Activated T-helper 1 cell treated with Interleukin-2 at 50 U/mL for 16 hours (primary cell): ENCODE measurements at places on chromosomes 11 and 22.

DNA sequence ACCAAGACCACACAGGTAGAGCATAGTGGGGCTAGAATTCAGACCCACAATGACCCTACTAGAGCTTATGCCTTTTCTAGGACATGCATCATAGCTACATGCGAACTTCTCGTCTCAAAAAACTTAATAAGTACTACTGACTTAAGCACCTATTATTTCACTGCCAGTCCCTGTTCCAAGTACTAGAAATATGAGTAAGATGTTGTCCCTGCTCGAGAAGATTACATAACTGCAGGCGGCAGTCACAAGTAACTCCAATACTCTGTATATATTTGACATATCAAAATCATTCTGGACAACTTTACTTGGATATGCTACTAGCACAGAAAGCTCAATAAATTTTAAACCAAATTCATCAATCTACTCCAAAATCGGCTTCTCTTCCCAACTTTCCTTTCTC lies 235.0 kb downstream of the TTC28 start:
- DNase-seq, result no peak

GRCh38 chr22:33160525-33160924 lies 102.3 kb upstream of the SYN3 start:
- DNase-seq, result no peak

- DNase-seq, result no peak
Measured at GRCh38 chr22:25014896-25015755, 62.6 kb downstream of the KIAA1671 start.

DNA sequence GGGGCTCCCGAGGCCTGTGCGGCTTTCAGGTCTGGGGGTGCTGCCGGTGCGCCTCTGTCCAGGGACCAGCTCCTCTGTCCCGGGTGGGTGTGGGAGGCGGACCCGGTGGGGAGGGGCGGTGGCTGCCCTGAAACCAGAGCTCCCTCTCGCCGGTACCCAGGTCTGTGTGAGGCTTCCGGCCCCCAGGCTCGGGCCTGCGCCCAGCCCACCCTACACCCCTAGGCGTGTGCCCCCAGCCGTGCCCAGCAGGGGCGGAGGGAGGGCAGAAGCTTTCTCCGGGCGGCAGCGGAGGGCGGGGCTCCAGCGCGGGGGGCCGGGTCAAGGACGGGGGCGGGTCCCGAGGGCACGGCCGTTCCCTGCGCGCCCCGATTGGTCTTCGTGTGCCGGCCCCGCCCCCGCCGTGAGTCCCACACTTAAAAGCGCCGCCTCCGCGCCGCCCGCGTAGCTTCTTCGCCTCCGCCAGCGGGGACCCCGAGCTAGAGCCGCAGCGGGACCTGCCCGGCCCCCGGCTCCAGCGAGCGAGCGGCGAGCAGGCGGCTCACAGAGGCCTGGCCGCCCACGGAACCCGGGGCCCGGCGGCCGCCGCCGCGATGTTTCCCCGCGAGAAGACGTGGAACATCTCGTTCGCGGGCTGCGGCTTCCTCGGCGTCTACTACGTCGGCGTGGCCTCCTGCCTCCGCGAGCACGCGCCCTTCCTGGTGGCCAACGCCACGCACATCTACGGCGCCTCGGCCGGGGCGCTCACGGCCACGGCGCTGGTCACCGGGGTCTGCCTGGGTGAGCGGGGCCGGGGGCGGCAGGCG lies 616 bp downstream of the PNPLA2 start:
- peak; percentile 84 for DNase-seq

GRCh38 chr11:131616481-131617140 lies 246.2 kb downstream of the NTM start:
- no peak for DNase-seq

GRCh38 chr11:70432065-70432464 lies 33.7 kb downstream of the CTTN start:
- no peak for DNase-seq

DNA sequence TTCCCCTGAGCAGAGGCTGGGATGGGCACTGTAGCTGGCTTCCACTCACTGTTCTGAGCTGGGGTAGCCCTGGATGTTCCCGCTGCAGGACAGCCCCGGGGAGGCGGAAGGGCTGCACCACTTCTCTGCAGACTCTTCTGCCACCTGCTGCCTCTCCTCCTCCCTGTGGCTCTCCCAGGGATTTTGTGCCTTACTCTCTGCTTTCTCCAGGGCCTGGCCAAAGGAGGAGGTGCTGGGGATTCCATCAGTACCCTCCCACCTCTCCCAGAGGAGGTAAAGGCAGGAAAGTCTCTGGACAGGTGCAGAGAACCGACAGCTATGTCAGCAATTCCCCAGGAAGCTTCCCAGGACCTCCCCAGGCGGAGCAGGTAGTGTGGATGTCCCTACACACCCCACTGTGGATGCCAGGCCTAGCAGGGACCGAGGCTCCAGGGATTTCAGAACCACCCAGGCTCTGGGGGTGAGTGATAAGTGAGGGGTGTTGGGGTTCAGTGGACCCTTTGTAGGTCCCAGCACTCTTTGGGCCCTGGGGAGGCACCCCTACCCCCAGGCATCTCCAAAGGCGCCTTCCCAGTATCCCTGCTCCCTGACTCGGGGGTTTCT lies 11.3 kb downstream of the DUSP8 start:
- no peak for DNase-seq

DNA sequence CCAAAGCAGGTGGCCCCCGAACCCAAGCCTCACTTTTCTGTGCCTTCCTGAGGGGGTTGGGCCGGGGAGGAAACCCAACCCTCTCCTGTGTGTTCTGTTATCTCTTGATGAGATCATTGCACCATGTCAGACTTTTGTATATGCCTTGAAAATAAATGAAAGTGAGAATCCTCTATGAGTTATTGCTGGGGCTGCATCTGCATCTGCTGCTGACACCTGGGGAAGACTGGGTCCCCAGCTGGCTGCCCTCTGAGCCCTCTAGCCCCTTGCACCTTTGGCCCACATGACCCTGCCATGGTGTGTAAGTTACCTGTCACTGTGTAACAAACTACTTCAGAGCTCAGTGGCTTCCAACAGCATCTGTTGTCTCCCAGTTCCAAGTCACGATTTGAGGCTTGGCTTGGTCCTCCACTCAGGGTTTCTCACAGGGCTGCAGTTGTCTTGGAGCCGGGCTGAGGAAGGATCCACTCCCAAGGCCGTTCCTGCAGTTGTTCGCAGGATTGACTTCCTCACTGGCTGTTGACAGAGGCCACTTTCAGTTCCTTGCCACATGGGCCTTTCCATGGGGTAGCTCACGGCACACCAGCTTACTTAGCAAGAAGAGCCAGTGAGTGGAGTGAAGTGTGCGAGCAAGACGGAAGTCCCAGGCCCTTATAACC lies 13.5 kb upstream of the UVRAG start:
- no peak for DNase-seq

DNA sequence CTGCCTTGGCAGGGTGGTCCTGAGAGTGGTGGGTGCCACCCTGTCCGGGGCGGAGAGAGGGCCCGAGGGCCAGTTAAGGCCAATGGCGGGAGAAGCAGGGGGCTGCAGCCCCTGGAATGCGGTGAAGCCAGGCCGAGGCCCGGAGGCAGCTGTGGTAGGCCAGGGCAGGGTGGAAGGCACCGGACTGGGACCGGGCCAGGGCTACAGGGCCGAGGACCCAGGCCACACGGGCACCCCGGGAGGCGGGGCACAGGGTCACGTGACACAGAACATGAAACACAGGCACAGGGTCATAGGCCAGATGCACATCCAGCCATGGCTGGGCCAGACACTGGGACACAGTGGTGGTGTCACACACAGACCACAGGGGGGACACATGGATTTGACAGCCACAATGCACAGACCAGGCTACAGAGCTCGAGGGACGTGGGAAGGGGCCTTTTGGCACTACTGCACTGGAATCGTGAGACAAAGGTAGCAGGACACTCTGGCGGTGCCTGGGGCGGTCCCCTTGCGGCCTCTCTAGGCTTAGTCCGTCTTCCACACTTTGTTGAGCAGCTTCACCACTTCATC lies 2.8 kb downstream of the SLC25A1 start:
- DNase-seq, result no peak

GRCh38 chr11:1000357-1001278 lies 35.9 kb downstream of the MUC6 start:
- DNase-seq, result no peak

- no peak for DNase-seq
Measured at GRCh38 chr11:66106786-66107599, 36.9 kb downstream of the PACS1 start.

GRCh38 chr11:63933459-63933858 lies 5.3 kb upstream of the NAA40 start:
- no peak for DNase-seq

DNA sequence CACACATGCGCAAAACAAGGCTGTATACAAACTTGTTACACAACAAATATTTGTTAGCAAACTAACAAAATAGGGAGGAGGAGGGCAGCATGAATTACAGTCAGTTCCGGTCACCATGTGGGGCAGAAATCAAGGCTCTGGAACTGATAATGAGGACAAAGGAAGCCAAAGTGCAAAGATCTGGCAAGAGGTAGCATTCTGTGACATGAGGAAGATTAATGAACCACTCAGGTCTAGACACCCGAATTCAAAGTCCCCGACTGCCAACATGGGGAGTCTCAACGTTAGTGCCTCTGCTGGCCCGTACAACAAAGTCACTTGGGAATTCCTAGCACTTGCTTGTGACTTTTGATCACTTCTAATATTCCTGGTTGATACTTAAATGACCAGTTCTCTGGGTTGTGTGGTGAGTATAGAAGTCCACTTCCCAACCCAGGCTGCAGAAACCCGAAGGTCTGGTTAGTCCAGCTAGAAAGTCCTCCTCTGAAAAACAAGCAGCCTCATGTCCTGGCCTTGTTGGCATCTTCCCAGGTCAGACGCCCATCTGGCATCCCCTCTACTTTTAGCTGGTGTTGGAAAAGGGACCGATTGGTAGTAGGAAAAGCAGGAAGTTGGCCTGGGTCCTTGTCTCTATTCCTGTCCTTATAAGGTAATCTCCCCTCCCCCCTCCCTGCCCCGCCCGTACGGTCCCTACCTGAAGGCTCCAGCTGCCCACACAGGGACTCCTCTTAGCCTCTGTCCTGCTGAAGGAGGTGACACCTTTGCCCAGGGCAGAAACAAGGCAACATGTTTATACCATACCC lies 1.6 kb downstream of the SUN2 start:
- no peak for DNase-seq

GRCh38 chr11:13366266-13367026 lies 88.9 kb downstream of the BMAL1 start:
- no peak for DNase-seq

- no peak for DNase-seq
Measured at GRCh38 chr11:68153742-68154141, 32.6 kb upstream of the CHKA start.

- DNase-seq, result no peak
Measured at GRCh38 chr22:27270818-27271510, 530.6 kb downstream of the MN1 start.

GRCh38 chr11:28939381-28939780 lies 831.2 kb downstream of the METTL15 start:
- DNase-seq, result no peak

DNA sequence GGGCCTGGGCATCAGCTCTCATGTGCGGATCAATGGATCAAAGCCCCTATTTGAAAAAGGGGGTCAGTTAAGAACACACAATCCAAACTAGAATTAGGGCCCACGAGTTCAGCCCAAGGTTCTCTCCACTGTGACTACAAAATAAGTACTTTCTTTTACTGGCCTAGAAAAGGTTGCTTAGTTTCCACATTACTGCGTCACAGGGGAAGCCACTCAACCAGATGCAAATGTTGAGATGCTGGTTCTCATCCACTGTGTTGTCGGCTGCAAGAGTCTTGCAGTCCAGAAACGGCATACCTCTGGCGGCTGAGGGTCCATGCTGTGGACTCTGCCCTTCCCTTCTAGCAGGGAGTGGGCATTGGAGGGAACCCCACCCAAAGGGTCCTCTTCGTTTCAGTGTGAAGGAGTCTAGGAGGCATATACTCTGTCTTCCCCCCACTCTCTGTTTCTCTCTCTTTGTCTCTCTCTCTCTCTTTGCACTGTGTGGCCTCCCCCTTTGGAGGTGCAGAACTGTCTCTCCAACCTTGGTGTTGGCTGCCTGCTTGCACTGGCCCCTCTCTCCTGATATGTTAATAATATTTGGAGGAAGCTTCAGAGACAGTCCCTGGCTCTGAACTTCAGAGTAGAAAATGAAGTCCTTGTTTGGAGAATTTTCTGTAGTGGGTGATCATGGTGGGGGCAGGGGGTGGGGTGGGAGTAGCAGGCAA lies 99.0 kb upstream of the NNMT start:
- no peak for DNase-seq

- no peak for DNase-seq
Measured at GRCh38 chr11:33778675-33779074, 4.4 kb upstream of the FBXO3 start.

GRCh38 chr22:25770333-25770732 lies 28.3 kb downstream of the MYO18B start:
- DNase-seq, result no peak

DNA sequence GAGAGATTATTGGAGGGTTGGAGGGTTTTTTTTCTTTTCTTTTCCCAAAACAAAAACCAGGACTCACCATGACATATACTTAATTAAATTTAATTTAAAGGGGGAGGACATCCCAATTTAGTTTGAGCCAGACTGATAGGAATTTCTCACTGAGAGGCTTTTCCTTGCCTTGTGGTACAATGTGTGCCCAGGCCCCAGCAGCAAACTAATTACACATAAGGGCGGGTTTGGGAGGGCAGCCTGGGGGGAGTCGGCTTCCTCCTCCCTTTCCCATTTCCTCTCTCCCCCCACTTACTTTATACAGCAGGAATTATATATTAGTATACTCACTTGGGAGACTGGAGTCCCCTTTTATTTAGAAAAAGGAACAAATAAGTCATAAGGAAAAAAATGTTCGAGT lies 2.9 kb downstream of the TEAD1 start:
- no peak for DNase-seq

GRCh38 chr11:76656571-76657081 lies 13.9 kb downstream of the LRRC32 start:
- DNase-seq, result no peak

GRCh38 chr11:108241330-108242037 lies 18.6 kb downstream of the ATM start:
- DNase-seq, result no peak

DNA sequence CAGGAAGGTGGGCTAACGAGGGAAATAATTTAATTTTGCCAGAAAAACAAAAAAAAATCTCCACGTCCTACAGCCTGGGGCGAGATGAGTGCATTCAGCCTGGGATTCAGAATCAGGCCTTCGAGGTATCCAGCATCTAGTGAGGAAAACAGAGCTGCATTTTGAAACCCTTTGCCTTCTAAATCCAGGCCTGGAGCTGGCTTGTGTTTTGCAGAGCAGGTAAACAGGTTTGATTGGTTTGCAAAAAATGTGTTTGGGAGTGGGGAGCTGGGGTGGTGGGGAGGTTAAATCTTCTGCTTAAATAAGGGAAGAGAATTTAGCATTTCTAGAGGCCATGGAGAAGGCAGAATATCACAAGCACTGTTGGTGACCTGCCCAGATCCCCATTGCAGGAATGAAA lies 29.7 kb upstream of the RASD2 start:
- DNase-seq, result no peak

GRCh38 chr22:41927813-41928212 lies 1.2 kb upstream of the TNFRSF13C start:
- DNase-seq, result no peak
